ENCODE measurements at places on chromosomes 16 and 17.

- no peak for DNase-seq
Observed at GRCh38 chr16:22370038-22370820, 4.2 kb downstream of the CDR2 start.

DNA sequence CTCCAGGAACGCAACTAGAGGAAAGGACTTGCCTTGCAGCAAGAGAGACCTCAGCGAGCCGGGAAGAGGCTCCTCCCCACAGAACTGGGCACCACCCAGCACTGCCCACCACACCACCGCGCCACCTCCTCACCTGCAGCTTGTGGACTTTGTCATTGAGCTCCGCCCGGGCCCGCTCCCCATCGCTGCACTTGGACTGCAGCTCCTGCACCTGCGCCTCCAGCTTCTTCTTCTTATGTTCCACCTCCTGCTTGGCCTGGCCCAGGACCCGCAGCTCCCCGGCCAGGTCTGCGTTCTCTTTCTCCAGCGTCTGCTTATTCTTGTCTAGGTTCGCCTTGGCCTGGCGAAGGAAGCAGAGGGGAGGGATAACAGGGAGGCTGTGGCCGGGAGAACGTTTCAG lies 76.7 kb downstream of the NDE1 start:
- DNase-seq = no peak

DNA sequence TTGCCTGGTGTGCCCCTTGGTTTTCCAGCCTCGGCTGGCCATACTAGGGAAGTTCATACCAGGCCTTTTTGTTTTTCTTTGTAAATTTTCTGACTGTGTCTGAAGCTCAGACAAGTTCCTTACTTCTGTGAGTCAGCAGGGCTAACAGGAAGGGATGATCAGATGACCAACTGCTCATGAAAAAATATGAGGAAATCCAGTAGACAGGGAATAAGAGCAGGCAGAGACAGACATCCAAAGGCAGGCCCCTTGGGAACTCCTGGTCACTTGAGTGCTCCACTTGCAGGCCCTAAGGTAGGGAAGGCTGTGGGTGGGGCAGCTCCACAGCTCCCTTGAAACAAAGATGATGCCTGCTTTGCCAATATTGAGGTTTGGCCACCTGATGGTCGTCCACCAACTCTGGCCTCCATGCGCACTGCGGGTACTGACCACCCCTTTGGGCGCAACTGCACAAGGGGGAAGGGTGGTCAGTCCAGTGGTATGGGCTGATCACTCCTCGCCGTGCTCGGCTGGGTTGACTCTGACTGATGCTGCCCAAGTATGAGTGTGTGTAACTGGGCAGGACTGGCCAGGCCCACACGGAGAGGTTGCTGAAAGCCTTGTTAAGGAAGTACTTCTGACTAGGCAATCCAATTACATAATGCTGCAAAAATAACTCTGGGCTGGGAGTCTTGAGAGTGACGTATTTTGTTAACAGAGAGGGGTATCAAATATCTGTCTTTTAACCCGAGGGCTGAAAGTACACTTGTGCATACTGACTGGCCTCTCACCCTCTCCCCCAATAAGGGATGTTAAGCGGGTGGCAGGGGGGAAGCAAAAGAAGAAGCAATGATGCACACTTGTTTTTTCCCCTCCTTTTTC lies 20.8 kb upstream of the ZFHX3 start:
- DNase-seq = no peak

GRCh38 chr17:44197107-44197506 lies 2.6 kb downstream of the ATXN7L3 start:
- no peak for DNase-seq

- DNase-seq = peak; percentile 19
Observed at GRCh38 chr16:89827383-89828198, 684 bp upstream of the SPIRE2 start.
